ENCODE measurements at places on chromosomes 4 and X.

DNA sequence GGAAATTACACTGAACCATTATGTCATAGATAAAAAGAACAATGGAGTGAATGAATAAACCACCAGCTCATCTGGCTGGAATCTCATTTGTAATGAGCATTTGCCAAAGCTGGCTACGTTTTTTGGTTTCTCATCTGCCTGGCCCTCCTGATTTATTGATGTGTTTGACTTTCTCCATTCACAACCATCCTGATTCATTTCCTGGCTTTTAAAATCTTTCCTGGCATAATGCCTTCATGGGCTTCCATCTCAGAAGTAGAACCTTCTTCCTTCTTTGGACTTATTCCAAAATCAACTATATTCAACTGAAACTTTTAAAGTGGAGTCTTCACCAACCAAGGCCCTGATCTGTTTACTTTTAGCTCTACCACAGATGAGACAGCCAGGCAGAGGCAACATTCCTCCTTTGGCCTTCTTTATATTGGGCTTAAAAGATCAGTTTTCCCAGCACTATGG, 36.0 kb upstream of the ARSJ start:
- no peak for DNase-seq

DNA sequence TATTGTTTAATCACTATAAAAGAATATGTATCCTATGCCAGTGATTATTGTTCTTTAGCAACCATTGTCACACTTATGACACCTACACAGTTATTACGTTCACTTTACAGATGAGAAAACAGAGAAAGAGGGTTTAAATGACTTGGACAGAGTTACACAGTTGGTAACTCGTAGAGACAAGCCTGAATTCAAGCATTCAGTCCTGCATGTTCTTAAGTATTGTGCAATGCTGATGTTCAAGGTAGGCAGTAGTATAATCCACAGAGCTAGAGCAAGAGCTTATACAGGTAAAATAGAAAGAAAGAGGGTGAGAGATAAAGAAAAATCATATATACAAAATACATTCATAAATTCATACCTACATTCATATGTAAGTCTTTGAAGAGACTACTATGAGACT, 249.8 kb upstream of the ANXA10 start:
- no peak for DNase-seq

- DNase-seq = no peak
These were observed 7.5 kb downstream of the ADD1 start for GRCh38 chr4:2850966-2851798.

DNA sequence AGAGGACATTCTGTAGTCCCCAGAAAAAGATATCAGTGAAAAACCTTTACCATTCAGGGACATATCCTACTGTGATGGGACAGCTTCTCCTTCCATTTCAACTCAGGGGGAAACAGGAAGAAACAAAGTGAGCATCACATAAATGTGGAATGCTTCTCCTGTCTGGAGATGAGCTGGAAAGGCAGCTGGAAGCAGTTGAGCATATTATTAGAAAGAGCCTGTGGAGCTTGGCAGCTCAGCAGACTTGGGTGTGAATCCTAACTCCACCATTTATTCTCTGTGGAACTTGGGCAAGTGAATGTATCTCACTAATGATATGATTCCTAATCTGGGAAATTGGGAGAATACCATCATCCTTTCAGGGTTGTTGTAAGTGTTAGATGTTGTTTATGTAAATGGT, 232.1 kb upstream of the F9 start:
- no peak for DNase-seq

GRCh38 chr4:8117278-8117682, 41.3 kb downstream of the ABLIM2 start:
- no peak for DNase-seq

DNA sequence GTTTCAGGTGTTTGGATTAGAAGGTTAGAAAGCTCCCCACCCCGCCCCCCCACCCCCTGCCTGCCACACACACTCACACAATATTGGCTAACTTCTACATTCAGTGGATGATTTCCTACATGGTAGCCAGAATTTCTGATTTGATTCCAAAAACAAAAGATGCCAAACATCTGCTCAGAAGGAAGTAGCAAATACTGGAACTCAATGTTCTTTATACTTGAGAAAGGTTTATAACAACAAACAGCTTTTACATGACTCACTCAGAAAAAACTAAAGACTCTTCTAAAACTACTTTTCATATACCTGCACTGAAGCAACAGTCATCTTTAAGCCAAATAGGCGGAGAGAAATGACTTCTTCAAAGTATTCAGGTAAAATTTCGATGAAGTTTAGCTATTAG, 750.5 kb upstream of the POU3F4 start:
- no peak for DNase-seq

DNA sequence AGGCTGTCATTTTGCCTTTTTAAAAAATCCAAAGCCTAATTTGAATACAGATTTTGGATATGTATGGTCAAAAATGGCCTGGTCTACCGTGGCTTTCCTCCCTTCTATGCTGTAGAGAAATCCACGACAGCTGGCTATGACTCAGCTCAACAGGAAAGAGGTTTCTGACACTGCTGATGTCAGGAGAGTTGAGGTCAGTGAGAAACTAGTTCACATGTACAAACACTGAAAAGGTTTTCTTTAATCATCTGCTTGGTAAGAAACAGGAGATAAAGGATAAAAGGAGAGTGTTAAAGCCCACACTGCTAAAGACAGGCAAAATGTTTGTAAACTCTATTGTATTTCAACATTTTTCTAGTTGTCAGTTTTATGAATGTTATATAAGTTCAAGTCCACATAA, 113.9 kb downstream of the NYX start:
- DNase-seq = no peak

DNA sequence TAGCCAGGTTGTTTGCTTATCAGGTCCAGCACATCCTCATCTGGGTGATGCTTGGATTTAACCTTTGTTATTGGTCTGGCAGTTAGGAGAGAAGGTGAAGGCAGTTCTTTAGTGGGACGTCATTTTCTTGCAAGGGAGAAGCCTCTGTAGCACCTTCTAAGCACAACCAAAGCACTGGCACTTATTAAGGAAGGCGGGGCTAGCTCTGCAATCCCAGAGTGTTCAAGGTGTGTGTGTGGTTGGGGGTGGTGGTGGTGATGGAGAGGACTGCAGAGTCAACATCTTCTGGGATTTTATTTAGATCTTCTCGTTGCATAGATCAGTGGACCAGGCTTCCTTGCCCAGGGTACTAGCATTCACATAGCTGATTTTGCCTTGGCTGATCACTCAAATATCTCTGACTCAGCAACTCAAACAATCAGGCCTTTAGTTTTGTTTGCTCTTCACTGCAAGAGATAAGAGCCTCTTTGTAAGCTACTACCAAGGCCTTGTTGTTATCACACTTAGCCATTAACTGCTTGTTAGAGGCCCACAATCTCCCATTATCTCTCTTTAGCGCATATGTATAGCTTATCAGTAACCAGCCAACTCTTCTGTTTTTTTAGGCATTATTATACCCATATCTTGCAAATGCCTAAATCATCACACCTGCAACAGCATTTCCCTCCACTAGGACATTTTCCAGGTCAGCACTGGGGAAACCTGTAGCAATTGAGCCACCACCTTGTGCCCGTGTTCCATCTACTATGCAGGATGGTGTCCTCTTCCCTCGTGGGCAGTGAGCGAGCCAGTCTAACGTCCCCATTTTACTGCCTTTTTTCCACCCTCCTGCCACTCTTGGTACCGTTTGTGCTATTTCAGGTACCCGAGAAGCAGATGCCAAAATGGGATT, 36.5 kb upstream of the LINC00632 start:
- no peak for DNase-seq

DNA sequence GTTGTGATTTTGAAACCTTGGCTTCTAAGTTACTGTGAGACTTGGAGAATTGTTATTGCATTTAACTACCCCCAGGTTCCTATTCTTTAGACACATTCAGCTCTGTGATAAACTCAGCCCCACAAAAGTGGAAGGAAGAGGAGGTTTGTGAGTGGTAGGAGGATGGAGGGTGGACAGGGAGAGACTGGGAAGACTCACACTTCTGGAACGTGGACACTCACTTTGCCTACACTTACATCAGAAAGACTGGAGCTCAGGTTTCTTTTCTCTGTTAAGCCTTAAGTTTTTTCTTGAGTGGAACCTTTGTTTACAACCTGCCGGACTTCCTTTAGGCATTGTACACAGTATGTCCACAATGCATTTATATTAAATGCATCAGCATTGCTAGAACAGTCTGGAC, 99.0 kb downstream of the AREG start:
- DNase-seq = no peak

- DNase-seq = no peak
These were observed 237.5 kb downstream of the BCOR start for GRCh38 chrX:39859991-39860861.

GRCh38 chr4:98610926-98611676, 47.3 kb downstream of the TSPAN5 start:
- no peak for DNase-seq

DNA sequence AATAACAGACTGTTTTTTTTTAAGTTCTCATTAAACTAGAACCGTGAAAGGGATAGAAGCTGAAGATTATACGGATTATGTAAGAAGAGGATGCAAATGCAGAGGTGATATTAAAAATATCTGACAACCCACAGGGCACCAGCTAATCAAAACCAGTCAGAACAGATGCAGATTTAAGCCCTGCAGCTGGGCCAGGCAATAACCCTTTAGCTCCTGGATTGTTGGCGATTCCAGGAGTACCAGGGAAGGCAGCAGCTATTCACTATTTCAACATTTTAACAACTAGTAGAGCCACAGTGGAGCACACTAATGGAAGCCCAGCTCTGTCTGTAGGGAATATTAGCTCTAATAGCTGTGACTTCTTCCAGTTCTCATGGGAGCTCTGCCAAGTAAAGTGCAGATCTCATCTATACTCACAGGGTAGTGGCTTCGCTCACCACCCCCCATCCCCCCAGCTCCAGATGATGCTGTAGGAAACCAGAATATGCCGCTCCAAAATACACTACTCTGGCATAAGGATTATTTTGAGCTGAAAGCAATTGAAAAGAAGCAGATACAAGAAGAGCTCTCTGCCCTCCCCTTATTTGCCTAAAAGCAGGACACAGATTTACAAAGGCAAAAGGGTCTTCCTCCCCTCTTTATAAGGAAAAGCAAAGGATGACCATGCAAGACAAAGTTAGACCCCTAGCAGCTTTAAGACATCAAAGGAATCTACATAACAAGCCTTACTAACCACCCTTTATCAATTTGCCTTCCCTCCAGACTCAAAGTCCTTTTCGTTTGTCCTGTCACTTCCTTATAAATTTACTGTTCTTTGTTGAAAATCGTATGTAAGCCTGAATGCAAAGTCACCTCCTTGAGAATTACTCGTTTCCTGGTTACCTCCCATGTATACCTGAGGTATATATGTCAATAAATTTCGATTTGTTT, 13.7 kb downstream of the SCD5 start:
- no peak for DNase-seq

DNA sequence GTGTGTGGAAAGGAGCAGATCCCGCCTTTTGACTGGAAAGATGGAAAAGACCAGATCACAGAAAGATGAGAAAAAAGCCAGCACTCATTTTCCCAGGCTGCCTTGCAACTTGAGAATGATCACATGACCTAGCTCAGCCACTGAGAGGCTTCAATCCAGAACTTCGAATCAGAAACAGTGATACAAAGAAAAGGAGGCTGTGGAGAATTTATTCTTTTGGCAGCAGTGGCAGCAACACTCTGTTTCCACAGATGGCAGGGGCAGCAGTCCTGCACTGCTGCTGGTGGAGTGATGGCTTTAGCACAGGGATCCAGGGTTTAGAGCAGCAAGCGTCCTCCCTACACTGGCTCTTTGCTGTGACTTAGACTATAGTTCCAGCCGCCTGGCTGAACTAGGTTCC, 77.8 kb upstream of the SH3RF1 start:
- DNase-seq = no peak

GRCh38 chr4:178316211-178316610, 874.0 kb upstream of the AGA start:
- DNase-seq = no peak

- no peak for DNase-seq
These were observed 37.0 kb upstream of the SHISA3 start for GRCh38 chr4:42360256-42360669.

- no peak for DNase-seq
These were observed 12.1 kb downstream of the PJA1 start for GRCh38 chrX:69153060-69153730.

- no peak for DNase-seq
These were observed 598.7 kb upstream of the TECRL start for GRCh38 chr4:65007841-65008439.

- no peak for DNase-seq
These were observed 15.8 kb upstream of the IL21 start for GRCh38 chr4:122636697-122637096.

GRCh38 chrX:46611658-46612362, 38.2 kb downstream of the CHST7 start:
- DNase-seq = no peak

DNA sequence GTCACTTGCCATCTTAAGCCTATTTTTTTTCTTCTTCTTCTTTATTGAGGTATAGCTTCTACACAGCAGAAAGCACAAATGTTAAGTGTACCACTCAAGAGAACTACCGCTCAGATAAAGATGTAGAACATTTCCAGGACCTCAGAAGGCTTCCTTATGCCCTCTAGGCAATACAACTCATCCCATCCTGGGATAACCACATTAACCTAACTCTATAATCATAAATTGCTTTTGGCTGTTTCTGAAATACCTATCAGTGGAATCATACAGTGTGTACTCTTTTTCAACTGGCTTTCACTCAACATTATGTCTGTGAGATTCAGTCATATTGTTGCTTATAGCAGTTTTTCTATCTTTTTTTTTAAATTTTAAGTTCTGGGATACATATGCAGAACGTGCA, 51.7 kb downstream of the ARFIP1 start:
- no peak for DNase-seq

DNA sequence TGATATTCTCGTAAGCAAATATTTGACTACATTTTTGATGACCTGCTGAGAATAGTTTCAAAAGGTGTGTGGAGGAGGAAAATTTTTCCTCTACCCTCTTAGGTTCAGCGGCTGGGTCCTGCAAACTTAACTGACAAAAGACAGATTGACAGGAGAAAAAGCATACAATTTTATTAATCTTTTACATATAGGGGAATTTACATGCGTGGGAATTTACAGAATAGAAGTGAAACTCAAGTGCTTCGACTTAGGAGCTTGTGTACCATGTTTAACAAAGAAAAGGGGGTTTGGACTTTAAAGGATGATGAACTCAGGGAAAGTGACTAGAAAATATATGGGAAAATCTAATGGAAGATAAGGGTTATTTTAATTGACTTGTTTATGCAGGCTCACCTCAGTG, 2.5 kb downstream of the HERC6 start:
- DNase-seq = no peak
